ENCODE measurements at places on chromosomes 3 and 15.

GRCh38 chr15:101038327-101039003 is 119.3 kb downstream of the LRRK1 start:
- no peak for DNase-seq

DNA sequence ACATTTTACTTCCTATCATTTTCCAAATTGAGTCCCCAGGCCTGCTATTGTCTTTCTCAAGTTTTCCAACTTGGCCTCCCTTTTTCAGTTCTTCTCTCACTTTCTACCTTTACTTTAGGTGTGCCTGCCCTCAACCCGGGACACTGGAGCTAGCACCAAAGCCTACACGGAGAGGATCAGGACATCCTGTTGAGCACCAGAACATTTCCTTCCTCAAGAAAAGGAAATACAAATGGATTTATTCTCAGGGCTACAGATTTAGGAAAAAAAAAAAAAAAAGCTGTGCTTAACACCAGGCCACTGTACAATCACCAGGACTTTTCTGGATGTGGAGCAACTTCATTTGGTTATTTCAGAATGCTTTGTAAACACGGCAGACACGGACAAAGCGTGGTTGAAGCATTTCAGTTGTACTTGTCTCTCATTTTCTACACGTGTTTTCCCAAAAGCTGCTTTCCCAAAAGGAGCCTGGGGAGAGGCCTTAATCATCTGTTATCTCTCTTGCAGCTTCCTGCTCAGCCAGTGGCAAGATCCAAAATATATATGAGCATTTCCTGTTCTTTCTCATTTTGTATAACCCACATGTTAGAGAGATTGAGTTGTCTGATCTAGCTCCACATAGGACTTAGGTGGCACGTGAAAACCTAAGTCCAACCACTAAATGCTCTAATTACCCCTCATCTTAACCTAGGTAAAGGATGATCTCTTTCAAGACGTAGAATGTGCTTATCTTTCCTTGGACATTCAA is 15.5 kb upstream of the ATP1B3 start:
- DNase-seq, result no peak

- no peak for DNase-seq
These were observed 2.7 kb downstream of the IMPDH2 start for GRCh38 chr3:49026536-49026935.

DNA sequence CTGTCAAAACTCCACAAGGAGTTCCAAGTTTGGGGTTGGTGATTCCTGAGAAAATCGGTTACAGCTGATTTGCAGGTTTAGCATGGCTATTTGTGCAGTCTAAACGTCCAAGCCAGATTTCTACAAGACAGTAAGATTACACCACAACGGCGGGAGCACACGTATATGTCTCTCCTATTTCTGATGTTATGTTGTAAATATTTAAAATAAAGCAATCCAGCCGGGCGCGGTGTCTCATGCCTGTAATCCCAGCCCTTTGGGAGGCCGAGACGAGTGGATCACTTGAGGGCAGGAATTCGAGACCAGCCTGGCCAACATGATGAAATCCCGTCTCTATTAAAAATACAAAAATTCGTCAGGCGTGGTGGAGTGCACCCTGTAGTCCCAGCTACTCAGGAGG is 106.8 kb upstream of the IGF1R start:
- DNase-seq, result no peak

DNA sequence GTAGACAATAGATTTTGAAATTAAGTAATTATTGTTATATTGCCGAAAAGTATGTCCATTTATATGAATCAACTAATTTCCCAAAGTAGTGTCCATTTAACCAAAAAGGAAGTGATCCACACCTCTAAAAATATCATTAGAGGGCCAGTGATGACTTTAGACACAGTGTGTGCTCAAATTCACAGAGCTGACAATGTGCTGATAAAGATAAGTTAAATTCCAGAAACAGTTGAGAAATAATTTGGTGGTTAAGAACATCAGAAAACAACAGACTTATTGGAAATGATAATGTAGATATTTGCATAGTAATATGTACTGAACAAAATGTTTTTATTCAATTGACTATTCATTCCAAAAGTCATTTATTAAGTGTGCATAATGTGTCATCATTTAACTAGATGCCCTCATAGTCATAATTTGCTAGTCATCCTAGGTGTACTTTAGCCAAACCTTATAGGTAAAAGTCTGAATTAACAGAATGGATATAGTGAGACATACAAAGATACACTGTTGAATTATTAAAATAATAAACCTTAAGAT is 230.2 kb upstream of the ADAMTS9 start:
- DNase-seq, result no peak

- no peak for DNase-seq
These were observed 20.1 kb downstream of the ZNF80 start for GRCh38 chr3:114217266-114217665.

- no peak for DNase-seq
These were observed 26.2 kb downstream of the RARB start for GRCh38 chr3:25454005-25454927.

DNA sequence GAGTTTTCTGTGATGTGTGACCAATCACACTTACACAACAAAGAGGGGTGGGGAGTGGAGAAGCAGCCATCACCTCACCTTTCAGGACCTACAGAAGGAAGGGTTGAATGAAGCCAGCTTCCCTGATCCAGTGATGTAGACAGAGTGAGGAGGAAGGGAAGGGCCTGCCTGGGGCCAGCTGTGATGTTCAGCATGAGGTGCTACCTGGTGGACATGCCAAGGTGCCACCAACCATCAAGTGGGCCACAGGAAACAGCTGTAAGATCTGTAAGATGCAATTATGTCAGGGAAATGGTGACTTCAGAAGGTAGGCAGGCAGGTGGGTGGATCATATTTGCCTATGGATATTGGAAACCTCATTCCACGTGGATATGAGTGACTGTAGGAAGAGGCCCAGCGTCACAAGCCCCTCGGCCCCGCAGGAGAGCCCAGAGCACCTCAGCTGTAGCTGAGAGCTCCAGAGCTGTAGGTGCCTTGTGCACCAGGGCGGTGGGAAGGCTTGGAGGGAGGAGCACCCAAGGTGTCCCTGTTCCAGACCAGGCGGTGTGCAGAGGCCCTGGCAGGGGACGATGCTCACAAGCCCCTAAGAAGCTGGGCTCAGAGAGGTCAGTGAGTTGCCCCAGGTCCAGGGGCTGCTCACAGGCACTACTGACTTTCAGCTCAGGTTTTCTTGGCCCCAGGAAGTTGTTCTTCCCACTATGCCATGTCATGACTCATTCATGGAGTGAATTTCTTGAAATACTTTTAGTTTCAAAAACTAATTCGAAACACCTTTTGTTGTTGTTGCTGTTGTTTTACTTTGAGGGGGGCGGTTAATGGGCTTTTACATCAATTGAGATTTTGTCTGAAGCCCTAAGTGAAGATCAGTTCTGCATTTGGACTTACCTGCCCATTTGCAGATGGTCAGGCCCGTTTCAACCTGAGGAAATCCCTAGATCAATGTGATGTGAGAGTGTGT is 94.2 kb upstream of the ALDH1A3 start:
- no peak for DNase-seq

- no peak for DNase-seq
These were observed 57.3 kb upstream of the PLXNA1 start for GRCh38 chr3:126925411-126926171.

- no peak for DNase-seq
These were observed 46.8 kb downstream of the ALDH1L1 start for GRCh38 chr3:126133606-126134005.

- DNase-seq, result no peak
These were observed 381.6 kb downstream of the FEZF2 start for GRCh38 chr3:61991706-61992105.

DNA sequence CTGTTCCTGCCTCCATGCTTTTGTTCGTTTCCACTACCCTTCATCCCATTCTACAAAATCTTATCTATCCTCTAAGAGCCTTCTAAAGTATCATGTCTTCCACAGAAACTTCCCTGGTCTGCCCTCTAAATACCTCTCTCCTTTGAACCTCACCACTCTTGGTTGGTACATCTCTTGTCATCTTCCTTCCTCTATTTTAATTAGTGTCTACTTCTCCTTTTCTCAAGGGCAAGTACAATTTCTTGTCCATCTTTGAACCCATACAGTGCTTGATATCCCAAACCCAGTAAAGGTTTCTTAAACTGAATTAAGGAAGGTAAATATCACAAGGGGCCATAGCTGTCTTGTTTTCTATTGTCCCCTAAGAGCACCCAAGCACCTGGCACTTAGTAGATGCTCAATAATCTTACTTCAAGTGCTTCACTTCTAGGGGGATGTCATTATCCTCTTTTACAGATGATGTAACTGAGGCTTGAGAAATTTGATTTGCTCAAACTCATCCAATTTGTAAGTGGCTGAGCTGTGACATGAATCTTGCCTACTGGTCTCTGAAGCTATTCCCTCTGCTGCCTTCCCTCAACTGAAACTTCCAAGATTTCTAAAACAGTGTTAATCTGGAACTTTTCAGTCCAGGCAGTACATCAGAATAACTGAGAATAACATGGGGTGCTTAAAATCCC is 2.6 kb upstream of the DAPK2 start:
- DNase-seq, result no peak

DNA sequence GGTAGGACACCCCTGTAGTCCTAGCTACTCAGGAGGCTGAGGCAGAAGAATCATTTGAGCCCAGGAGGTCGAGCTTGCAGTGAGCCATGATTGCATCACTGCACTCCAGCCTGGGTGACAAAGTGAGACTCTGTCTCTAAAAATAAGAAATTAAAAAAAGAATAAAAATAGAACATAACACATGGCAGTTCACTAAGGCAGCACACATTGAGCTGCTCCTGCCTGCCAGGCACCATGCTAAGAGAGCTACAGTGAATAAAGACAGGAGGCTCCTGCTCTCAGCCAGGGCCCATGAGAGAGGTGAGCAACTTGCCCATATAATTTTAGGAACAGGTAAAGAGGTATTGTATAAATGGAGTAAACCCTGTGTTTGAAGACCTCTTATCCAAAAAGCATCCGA is 54.3 kb downstream of the EBLN2 start:
- DNase-seq, result no peak

- DNase-seq, result no peak
These were observed 31.4 kb downstream of the HRH1 start for GRCh38 chr3:11185564-11186317.

DNA sequence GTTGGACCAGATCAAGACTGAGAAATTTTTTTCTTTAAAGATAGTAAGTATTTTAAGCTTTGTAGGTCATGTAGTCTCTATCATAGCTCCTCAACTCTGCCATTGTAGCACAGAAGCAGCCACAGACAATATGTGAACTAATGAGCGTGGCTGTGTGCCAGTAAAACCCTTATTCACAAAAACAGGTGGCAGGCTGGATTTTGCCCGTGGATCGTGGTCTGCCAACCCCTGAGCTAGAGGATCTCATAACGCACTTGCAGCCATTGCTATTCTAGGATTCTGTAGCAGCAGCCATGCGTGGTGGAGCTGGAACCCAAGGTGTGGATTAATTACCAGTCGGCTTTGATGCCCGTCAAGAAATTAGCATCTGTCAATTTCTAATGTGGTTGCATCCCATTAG is 68.7 kb upstream of the PLXNA1 start:
- DNase-seq, result no peak

DNA sequence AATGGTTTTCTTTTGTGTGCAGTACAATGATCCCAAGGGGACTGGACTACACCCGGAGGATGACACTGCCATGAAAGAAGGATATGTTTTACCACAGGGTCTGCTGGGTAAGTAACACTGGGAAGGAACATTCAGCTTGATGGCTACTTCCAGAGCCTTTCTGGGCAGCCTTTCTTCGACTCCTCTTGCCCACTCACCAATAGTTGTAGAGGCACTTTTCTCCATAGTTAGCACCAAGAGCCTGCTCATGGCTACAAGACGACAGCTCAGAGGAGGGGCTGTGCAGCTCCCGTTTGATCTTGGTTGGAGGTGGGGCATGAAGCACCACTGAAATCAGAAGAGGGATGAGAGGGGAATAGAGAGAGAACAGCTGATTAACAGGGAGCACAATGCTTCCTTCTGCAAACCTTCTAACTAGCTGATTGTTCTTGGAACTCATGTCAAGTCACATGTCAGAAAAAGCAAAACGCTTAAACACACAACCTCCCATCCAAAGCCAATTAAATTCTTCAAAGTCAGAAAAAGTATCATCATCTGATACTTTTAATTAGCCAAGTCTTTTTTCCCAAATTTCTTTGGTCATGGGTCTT is 27.9 kb downstream of the ETV5 start:
- DNase-seq, result no peak

DNA sequence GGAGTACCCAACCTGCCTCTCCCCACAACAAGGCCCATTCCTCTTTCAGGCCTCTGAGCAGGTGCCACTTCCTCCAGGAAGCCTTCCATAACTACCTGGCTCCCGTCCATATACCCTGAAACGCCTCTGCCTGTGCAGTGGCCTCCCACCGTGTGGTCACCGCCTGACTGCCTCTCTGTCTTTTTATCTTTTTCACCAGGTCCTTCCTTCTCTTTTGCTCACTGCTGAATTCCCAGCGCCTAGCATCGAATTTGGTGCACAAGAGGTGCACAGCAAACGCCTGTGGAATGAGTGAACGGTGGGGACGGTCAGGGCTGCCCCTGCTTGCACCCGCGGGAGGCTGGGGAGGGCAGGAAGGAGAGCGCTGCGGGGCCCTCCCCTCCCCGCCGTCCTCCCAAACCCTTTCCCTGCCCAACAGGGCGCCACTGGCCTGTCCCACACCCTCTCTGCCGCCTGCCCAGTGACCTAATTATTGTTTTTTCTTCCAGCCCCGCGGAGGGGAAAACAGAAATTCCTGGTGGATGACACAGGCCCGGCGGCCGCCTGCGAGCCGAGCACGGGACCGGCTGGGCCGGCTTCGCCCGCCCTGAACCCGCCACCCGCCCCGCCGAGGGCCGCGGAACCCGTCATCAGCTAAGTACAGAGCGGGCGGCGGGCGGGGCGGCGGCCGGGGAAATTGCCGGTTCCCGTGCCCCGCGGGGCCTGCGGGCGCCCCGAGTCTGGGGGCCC is 140.1 kb downstream of the SMAD6 start:
- DNase-seq, result no peak

- DNase-seq, result no peak
These were observed 744 bp upstream of the CCDC32 start for GRCh38 chr15:40565333-40566238.

DNA sequence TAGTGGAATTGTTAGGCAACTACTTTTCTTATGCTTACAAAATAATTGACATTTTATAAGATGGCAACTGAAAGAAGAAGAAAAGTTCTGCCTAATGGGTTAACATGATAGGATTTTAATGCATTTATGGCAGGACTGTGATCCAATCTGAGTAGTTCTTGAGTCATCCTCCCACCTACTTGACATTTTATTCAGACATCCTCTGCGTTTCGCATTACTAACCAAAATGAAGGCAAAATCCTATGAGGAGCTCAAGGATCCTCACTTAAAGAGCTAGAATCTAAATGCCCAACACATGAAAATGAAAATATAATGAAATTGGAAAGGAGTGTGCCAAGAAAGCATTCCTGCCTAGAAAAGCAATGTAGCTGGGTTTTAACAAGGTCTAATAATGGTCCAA is 581.1 kb upstream of the SEMA6D start:
- DNase-seq, result no peak

GRCh38 chr3:106714400-106714799 is 662.8 kb upstream of the CCDC54 start:
- no peak for DNase-seq

- DNase-seq, result no peak
These were observed 109.8 kb downstream of the RPL22L1 start for GRCh38 chr3:170760174-170760526.

All from stimulated activated CD4-positive, alpha-beta T cell treated with anti-CD3 and anti-CD28 coated beads, Interleukin-12 subunit alpha, Interleukin-12 subunit beta, amount 100 ng/mL, for 24 hours (primary cell).